T follicular helper cell (primary cell): ENCODE measurements at places on chromosomes 7 and 10.

- DNase-seq = no peak
These were observed 250.3 kb downstream of the SNX13 start for GRCh38 chr7:17690030-17690429.

DNA sequence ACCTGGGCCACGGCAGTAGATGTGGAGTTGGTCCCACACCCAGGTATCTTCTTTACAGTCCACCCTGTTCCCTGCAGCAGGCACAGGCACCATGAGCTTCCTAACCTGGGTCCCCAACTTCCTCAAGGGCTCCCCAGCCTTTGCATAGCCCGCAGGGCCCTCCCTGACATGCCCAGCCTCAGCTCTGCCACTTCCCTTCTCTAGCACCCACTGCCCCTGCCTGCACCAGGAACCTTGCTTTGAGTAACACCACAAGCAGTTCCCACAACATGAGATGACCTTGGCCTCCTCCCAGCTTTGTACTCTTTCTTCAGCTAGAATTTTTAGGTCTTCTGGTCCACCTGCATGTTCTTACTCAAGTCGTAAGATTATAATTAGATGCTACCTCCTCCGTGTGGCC is 92.2 kb upstream of the ZPBP start:
- DNase-seq = no peak

GRCh38 chr10:80166581-80167470 is 34.3 kb downstream of the PLAC9 start:
- DNase-seq = no peak

GRCh38 chr7:137975221-137975620 is 26.7 kb downstream of the CREB3L2 start:
- DNase-seq = no peak

DNA sequence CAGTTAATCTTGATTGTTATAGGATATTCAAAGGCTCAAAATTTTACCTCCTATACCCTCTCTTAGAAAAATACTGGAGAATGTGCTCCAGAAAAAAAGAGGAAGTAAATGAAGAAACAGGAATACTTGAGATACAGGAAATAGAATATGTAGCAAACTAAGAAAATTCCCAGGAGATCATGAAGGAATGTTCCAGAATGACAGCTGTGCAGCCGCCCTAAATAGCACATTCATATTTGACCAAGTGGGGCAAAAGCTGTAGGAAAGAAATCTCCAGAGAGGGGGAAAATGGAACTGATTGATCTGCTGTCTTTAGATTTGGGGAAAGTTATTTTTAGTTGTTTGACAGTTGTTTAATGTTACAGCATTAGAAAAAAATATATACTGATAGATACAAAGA is 46.2 kb upstream of the ZEB1 start:
- no peak for DNase-seq

GRCh38 chr7:12770227-12770975 is 83.0 kb downstream of the ARL4A start:
- no peak for DNase-seq

GRCh38 chr7:26399736-26400135 is 108.1 kb downstream of the SNX10 start:
- DNase-seq = no peak

- DNase-seq = no peak
These were observed 135.1 kb downstream of the LYZL1 start for GRCh38 chr10:29424017-29424416.

DNA sequence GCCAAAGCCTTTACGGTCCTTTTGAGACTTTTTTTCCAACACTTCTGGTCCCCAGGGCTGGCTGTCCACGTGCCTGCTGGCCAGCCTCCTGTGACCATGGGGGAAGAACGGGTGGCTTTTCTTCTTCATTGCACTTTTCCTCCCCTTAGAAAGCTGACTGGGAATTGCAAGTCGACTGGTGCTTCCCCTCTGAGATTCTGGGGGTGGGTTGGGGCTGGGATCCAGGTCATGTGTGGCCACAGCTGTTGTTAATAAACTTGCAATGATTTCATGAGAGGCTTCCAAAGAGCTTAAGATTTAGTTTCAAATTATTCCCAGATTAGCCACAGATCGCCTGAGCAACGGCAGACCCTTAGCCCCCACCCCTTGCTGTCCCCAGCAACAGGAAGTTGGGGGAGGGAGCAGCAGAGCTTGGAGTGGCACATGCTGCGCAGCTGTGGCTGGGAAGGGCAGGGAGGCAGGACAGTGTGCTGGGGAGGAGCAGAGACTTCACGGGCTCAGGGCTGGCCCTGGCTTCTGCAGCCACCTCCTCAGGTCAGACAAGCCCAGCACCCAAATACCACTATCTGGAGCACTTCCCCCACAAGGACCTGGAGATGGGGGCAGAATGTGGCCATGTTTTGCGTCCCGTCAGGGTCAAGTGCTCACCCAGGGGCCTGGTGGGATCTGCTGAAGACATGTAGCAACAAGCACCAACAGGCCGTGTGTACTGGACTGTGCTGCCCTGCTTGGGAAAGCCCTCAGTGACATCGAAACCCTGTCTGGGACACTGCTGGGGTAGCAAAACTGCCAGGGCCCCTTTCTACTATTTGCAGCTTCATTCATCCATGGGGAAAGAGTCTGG is 147.1 kb downstream of the RNF216 start:
- no peak for DNase-seq

DNA sequence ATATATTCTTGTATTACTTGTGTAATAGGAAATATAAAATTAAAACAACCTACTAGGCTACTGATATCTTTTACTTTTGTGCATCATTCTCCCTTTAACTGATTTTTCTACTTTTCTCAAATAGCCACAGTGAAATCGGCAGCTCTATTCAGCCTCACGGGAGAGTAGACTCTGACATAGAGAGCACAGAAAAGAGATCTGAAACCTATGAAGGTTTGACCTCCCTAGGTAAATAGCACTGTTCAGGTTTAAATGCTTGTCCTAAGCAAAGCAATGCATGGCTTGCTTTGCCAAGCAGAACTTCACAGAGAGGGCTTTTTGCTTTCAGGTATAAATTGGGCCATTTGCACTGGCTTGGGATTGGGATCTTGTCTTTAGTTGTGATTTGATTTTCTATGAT is 53.1 kb downstream of the ACADSB start:
- no peak for DNase-seq

GRCh38 chr7:87850836-87851593 is 25.1 kb downstream of the SLC25A40 start:
- DNase-seq = no peak

DNA sequence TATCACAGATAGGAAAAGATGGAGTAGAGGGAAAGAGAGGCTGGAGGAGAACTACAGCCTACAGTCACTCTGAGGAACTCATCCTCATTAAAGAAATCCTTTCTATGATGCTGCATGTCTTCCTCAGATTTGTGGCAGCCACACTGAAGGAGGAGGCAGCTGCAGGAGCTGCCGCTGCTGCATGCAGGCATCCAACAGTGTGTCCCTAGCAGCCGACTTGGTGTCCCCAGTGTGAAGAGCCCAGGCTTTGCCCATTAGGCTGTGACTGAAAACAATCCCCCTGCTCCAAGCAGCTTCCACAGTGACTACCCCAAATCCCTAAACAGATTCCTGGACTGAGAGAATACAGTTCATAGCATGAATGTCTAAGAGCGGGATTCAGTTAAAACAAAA is 23.1 kb downstream of the SKIDA1 start:
- no peak for DNase-seq

DNA sequence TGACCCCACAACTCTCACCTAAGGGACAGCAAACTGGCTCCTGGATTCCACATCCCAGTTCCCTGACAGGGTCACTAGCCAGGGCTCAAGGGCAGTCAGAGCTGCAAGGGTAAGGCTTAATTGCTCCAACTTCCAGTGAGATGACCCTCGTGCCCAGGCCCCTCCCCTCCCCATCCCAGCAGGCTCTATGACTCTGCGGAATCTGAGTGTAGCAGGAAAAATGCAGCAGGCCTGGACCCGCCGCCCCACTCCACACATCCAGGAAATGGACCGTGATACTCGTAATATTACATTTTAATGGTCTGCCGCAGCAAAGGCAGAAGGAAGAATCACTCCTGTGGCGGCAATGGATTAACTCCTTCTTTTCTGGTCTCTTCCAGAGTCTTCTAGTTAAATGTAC is 91.7 kb upstream of the CHST15 start:
- no peak for DNase-seq

GRCh38 chr7:50974240-50974639 is 191.5 kb upstream of the GRB10 start:
- no peak for DNase-seq

DNA sequence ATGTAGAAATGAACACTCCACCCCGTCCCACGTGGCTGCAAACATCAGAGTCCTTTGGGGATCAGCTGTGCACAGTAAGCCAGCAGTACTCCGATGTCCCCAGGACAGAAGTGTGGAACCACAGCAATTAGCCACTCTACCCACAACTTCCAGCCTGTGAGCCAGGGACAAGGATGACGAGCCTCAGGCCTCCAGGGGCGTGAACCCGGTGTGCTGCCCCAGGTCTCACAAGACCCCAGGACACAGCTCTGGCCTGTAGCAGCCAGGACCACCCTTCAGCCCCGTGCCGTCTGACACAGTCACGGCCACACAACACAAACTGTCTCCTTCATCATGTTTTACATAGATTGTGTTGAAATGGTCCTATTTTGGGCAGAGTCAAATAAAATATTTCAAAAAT is 113.0 kb upstream of the DIP2C start:
- no peak for DNase-seq

- no peak for DNase-seq
These were observed 17.2 kb downstream of the MDH2 start for GRCh38 chr7:76065016-76065612.

DNA sequence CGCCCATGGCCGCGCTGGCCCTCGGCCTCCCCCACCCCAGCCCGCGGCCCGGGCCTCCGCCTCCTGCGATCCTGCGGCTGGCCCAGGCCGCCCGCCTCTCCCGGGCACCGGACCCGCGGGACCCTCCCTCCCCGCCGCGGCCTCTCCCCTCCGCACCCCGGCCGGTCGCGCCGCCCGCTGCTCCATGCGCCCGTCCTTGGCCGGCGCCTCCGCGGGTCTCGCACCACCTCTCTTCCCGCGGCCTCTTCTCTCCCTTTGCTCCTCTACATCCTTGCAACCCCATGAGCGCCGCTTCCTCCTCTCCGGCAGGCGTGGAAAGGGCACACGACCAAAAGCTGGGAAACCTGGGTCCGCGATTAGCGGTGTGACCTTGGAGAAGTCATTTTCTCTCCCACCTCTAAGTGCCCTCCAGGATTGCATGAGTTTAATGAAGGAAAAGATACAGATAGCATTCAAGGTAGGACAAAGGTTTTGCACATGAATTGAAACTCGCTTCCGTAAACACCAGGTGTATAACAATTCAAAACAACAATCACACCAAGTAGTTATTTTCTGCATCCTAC is 448 bp upstream of the SRPK2 start:
- no peak for DNase-seq

DNA sequence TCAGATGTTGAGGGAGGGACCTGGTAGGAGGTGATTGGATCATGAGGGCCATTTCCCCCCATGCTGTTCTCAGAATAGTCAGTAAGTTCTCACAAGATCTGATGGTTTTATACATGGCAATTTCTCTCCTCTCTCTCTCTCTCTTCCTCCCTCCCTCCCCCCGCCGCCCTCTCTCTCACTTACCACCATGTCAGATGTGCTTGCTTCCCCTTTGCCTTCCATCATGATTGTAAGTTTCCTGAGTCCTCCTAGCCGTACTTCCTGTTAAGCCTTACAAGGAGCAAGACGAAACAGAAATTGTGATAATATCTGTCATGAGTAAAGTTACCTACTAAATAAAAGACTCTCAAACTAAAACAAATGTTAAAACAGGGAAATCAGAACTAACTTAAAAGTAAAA is 19.9 kb upstream of the GPR141 start:
- DNase-seq = no peak
